ENCODE measurements at places on chromosomes 6 and 20.

- no peak for DNase-seq
Observed at GRCh38 chr20:20331156-20331555, 36.7 kb upstream of the INSM1 start.

DNA sequence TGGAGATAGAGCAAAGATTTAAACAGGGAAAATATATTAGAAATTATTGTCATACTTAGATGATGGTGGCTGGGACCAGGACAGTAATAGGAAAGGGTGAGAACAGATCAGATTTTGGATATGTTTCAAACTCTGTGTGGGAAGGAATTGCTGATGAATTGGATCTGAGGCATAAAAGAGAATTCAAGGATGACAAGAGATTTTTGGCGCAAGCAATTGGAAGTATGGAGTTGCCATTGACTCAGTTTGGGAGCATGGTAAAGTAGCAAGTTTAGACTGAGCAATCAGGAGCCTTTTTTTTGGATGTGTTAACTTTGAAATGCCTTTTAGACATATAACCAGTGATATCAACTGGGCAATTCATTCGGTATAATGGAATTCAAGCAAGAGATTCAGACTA is 14.4 kb downstream of the TAB2 start:
- no peak for DNase-seq

- DNase-seq = no peak
Observed at GRCh38 chr6:57324538-57324937, 7.1 kb downstream of the PRIM2 start.

- DNase-seq = no peak
Observed at GRCh38 chr20:20085812-20086211, 33.5 kb downstream of the CFAP61 start.

DNA sequence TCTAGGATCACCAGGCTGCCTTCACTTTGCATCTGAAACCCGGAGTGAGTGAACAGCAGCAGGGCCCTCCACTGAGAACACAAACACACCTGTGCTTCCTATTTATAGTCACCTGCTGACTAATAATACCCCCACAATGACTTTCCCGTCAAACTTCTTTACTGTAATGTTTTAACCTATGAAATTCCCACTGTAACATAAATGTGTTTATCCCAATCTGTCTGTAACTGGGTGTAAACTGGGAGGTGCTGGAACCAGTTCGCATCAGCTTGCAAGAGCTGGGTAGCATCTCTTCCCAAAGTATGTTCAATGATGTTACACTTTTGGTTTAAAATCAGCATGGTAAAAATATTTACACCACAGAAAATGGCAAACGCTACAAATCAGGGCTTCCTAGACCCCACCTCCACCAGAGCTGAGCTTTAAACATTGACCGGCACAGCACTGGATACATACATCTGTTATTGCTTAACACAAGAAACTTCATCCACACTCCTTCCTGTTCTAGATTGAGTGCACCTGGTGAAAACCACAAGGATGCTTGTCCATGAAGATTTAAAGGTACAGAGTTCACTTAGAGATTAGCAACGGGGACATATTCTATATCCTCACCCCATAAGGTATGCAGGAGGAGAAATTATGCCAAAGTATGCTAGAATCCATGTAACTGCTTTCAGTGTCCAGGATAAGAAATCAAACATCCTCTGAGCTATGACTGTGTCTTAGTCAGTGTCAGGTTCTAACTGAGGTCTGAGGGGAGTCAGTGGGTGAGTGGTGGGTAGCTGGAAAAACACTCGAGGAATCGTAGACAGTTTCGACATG is 79.0 kb downstream of the ALDH8A1 start:
- no peak for DNase-seq
